AML-193 (cell line): ENCODE measurements at places on chromosomes 3 and 15.

DNA sequence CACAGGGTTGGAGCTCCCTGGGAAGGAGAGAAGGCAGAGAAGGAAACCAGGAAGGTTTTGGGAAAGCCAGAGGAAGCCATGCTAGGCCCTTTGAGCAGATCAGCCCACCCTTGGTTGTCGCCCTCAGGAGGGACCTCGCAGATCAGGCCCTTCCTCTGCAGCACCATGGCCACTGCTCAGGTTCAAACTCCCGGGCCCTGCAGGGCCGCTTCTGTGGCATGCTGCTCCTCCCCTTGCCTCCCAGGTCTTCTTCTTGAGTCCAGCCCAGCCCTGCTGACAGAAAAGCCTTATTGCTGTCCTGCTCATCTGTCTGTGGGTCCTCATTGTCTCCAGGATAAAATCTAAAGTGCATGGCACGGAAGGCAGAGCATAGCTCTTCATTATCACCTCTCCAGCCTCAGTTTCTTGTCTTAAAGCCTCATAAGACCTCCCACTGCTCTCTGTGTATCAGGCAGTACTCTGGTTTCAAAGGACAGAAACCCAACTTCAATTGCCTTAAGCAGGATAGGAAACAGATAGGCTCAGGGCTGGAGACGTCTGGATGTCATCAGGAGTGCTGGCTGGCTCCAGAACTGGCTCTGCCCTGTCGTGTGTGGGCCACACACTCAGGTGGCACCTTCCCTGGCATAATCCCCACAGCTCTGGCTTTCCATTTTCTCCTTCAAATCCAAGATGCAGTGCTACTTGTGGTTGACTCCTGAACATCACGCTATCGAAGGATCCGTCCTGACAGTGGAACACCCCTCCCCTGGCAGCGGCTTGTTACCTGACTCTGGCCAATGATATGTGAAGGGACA is 118.5 kb downstream of the EEFSEC start:
- DNase-seq, result no peak

DNA sequence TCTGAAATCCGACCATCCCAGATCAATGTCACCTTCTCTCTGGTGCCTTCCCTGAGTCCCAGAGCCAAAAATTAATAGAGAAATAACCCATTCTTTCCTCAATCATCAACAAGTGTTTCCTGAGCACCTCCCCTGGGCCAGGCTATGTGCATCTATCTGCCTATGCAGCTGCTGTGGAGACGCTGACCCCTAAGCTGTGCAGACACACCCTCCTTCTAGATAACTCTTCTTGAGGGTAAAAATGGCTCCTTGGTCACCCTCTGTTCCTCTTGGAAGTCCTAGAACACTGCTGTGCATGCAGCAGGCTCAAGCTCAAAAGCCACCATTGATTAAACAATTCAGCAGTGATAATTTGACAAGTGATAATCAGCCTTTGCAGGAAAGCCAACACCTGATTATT is 18.4 kb downstream of the CA12 start:
- no peak for DNase-seq

GRCh38 chr3:88000853-88001252 is 58.0 kb downstream of the CGGBP1 start:
- no peak for DNase-seq

DNA sequence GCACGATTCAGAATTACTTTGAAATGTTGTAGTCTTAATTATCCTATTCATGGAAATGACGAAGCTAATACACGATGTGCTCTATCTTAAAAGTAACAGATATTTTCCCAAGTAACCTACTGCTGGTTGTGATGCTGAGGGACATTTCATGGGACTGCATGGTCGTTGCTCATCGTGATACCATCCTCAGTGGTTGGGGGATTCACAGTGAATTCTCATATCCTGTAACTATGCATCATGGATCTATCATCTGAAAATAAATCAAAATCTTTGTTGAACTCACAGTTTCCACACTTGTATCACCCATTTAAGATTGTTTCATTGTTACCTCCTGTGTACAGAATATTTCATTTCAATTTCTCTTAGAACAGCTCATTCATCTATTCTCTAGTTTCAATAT is 84.7 kb downstream of the OPA1 start:
- no peak for DNase-seq

DNA sequence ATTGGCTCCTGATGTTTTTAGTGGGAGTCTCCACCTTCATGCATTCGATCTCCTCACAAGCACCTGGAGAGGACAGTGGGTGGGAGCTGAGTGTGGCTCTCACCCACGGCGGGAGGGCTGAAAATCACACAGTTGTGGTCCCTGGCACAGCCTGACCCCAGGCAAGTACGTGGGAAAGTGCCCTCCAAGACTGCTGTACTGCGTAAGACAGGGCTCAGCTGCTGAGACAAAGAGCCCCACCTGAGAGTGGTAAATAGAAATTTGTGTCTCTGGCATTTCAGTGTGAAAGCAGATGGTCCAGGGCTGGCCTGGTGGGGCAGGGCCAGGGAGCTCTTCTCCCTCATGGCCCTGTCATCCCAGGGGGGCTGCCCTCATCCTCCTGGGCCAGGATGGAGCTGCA is 77.4 kb upstream of the IQSEC1 start:
- no peak for DNase-seq

DNA sequence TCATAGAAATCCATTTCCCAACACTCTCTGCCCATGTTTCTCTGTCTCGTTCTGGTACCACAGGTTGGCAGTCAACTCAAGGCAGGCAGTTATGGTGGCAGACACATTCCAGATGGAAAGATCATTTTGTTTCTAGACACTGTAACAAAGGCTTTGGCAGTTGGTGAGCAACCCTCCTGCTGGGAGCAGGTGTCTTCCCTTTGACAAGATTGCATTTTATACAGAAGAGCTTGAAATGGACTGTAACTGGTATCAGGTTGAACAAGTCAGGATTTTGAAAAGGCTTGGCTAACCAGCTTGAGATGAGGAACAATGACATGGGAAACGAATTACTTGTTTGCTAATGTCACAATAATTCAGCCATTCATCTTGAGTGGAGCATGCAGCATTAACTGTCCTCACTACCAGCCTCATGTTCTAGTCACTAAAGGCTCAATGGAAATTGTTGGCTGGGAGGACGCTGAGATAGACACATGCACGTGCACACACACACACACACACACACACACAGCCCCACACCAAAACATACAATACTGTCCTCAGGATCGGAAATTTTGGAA is 170.0 kb downstream of the SEMA6D start:
- no peak for DNase-seq

GRCh38 chr3:141835557-141836229 is 40.8 kb upstream of the ATP1B3 start:
- no peak for DNase-seq

DNA sequence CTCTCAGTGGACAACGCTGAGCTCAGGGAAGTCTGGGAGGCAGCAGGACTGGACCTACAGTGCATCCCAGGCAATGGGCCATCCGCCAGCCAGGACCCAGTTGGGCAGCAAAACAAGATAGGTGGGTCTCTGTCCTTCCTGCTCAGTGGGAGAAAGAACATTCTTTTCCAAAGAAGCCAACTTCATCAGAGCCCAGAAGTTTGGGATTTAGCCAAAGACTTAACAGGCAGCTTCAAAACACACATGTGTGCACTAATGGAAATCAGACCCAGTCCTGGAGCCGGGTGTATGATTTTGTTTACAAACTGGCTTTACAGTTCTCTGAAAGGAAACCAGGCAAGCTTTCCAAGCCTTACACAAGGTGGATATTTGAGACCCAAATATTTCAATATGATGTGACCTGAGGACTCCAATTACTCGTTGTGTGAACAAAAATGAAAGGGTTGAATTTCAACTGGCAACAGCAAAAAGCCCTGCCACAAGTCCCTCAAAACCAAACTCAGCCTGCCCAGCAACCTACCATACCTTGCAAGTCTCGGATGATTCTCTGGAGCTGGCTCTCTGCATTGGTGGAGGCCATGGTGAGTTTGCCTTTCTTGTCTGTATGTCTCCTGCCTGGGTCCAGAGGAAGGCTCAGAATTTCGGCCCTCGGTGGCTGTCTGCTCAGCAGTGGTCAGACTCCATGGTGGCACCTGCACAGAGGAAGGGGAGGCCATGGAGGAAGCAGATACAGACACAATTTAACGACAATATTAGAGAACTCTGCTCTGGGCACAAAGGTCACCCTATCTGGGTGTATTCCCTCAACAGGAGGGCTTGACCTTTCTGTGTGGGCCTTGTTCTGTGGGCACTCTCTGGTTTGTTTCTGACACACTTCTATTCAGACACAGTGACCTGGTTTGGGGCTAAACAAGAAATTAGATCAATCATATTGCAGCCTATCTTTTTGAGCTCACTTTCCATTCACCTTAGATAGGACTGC is 11.0 kb downstream of the FYCO1 start:
- DNase-seq, result no peak

- peak; percentile 21 for DNase-seq
Observed at GRCh38 chr15:91929509-91929908, 76.0 kb downstream of the SLCO3A1 start.

DNA sequence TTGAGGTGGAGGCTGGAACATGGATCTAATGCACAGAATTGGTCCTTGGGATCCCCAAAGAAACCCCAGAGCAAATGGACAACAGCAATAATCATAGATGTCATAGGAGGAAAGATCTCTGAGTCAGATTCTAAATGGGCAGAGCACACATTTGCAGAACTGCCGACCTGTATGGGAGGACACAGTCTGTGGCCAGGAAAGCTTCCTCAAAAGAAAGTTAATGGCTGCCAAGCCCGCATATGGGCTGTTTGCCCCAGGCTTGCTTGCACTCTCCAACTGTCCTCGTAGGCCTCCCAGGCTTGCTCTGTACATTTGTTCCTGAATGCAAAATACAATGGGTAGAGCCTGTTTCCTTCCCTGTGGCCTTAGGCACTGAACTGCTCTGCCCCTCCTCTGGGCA is 102.0 kb upstream of the PLXNA1 start:
- DNase-seq, result peak; percentile 12

GRCh38 chr3:64903006-64903405 is 215.2 kb upstream of the ADAMTS9 start:
- no peak for DNase-seq

DNA sequence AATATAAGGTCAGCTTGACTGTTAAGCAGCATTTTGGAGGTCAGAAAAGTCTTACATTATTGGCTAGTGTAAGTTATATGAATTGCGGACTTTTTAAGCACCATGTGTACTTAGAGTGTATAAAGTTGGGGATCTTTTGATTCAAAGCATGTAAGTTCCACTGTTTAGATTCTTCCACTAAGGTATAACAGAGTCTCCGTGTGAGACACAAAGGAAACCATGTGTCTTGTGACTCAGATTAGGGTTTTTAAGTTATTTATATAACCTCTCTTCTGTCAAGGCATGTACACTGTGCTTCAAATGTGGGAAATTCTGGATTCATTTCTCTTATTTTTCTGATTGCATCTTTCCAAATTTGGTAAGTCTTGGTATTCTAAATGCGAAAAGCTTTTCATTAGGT is 143.5 kb upstream of the SOX2 start:
- DNase-seq, result no peak

- no peak for DNase-seq
Observed at GRCh38 chr3:123021996-123022510, 5.5 kb downstream of the SEMA5B start.

DNA sequence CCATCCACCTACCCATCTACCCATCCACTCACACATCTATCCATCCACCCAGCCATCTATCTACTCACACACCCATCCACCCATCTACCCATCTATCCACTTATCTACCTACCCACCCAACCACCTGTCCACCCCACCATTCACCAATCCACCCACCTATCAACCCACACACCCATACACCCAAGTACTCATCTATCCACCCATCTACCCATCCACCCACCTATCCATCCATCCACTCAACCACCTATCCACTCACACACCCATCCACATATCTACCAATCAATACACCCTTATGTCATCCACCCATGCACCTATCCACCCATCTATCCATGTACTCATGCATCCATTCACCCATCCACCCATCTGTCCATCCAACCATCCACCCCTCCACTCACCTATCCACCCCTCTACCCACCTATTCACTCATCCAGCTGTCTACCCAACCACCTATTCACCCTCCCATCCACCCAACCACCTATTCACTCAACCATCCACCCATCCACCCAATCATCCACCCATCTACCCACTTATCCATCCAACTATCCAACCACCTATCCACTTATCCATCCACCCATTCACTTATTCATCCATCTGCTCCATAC is 109.8 kb downstream of the CHSY1 start:
- no peak for DNase-seq

- no peak for DNase-seq
Observed at GRCh38 chr3:78459796-78460195, 1308.0 kb downstream of the ROBO1 start.

GRCh38 chr15:65777053-65777452 is 15.0 kb downstream of the DENND4A start:
- no peak for DNase-seq

- no peak for DNase-seq
Observed at GRCh38 chr3:184011937-184012889, 5.5 kb downstream of the ABCC5 start.
